ENCODE measurements at places on chromosomes 11 and 22. TPM values are rescaled to one million over a fixed set of nuclear protein-coding genes. Genes with fewer than 3 reads are reported as not detected.

Gene GRM5
- total RNA-seq, result 0.23 TPM

Gene OR8B8
- total RNA-seq, result not detected

Gene CABP4
- 2.2 TPM for total RNA-seq

Gene PGM2L1
- 11.5 TPM for total RNA-seq

Gene PARVA
- 151 TPM for total RNA-seq

Gene SNX15
- total RNA-seq, result 17.4 TPM

Gene PDE2A
- 33.0 TPM for total RNA-seq

Gene PAK1
- 31.0 TPM for total RNA-seq

Gene OR56A1
- not detected for total RNA-seq

Gene MS4A7
- 82.7 TPM for total RNA-seq

Gene OR51E2
- total RNA-seq, result 0.23 TPM

- no peak for DNase-seq
These were observed 7.3 kb upstream of the PAX6 start for GRCh38 chr11:31818425-31818755.

DNA sequence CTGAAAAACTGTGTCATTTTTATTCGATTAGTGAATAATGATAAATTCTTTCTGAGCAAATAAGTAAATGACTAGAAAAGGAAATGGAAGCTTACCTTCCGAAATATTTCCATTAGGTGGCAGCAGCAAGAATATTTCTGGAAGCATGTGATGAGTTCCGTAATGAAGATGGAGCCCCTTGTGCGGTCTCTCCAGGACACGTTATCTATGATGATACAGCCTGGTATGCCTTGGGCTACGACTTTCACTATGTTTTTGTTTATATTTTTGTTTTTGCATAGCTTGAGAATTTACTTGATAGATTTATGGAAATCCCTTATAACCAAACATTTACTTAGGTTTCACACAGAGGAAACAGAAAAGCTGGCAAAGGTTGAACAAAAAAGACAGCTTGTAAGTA is 25.7 kb downstream of the CASP5 start:
- DNase-seq, result no peak

DNA sequence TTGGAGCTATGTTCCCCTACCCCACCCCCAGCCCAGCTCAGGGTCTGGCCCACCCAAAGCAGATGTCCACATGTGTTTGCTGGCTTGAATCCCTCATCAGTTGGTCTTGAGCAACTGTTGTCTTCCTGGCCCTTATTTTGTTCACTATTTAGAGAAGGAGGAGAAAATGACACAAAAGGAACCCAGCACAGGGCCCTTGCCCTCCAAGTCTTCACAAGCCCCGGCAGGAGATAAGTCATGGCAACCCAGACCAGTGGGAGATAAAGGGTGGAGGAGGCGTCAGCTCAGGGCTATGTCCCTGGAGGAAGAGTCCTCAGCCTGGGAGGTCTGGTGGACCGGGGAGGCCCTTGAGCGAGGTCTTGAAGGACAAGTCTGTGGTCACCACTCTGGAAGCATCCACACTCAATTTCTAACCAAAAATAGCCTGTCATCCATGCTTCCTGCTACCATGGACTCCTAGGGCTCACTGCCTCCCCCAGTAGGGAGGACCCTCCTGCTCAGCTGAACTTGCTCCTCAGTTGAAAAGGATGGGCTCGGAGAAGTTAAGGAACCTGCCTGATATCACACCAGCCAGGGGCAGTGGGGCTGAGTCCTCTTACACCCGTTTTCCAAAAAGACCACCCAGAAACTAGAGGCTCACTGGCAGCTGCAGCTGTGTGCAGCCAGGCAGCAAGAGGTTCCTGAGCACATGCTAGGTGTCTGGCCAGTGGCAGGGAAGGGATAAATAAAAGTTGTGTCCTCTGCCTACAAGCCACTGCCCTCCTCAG is 1.8 kb upstream of the RAB3IL1 start:
- peak; percentile 85 for DNase-seq

DNA sequence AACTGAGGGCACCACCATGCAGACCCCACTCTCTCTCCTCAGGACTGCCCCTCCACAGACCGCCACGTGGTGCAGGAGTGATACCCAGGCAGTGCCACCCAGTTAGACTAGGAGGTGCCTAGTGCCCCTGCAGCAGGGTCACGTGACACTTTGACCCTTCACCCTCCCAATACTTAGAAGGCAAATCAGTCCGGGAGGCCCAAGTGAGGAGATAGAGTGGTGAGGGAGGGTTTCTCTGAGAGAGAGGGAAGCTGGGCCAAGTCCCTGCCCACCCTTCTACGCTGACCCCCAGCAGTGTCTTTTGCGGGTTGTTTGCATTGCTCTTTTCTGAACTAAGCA is 84.6 kb downstream of the BUD13 start:
- no peak for DNase-seq

- DNase-seq, result no peak
These were observed 15.9 kb downstream of the CYP2D6 start for GRCh38 chr22:42114721-42115120.

- DNase-seq, result no peak
These were observed 14.6 kb downstream of the POU2AF1 start for GRCh38 chr11:111364503-111364902.

GRCh38 chr11:43644621-43645299 is 35.8 kb upstream of the HSD17B12 start:
- no peak for DNase-seq

GRCh38 chr11:720642-721246 is 14.7 kb downstream of the EPS8L2 start:
- no peak for DNase-seq

- DNase-seq, result peak; percentile 51
These were observed 6.0 kb downstream of the KBTBD4 start for GRCh38 chr11:47572715-47573255.

DNA sequence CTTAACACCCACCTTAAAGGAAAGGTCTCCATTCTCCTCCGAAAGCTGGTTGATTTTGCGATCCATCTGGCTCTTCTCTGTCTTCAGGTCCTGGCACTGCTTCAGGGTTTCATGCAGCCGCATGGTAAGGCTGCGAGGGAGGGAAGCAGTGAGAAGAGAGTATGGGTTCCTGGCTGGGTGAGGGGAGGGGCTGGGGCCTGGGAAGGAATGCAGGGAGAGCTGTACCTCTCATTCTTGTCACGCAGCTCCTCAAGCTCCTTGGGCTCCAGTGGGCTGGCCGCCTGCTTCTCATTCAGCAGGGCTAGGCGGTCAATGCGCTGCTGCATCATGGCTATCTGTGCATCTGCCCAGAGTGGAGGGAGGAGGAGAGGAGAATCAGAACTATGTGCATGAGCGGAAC is 19.5 kb downstream of the IL18BP start:
- DNase-seq, result no peak

- DNase-seq, result no peak
These were observed 84.6 kb upstream of the PHOX2A start for GRCh38 chr11:72328366-72329224.

GRCh38 chr11:10032935-10033334 is 261.1 kb downstream of the SBF2 start:
- DNase-seq, result no peak

DNA sequence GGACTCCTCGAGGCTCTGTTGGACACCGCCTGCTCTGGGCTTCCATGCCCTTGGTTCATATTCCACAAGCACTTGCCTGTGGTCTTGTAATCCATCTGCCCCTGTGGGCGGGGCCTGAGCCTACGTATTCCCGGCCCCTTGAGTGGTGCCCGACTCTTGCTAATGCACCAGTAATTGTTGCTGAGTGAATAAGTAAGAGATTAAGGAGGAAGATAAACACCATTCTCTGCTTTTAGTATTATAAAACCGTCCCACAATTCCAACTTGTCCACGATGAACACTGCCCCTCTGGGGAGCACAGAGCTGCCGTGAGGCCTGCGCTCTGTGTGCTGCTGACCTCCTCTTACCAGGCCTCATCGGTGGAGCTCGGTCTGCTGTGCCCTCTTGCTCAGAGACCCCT is 50.3 kb downstream of the MICAL2 start:
- DNase-seq, result no peak

- no peak for DNase-seq
These were observed 15.3 kb downstream of the POU2AF2 start for GRCh38 chr11:111260811-111261210.

DNA sequence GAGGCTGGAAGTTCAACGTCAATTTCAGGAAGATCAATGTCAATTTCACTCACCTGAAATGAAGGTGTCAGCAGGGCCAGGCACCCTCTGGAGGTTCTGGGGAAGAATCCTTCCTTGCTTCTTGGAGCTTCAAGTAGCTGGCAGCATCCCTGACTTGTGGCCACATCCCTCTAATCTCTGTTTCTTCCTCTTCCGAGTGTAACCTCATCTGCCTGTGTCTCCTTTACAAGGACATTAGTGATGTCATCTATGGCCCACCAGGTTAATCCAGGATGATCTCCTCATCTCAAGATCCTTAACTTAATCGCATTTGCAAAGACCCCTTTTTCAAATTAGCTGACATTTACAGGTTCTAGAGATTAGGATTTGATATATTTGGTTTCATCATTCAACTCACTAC is 240.8 kb upstream of the MTNR1B start:
- no peak for DNase-seq

- no peak for DNase-seq
These were observed 5.6 kb upstream of the EEF1G start for GRCh38 chr11:62579252-62579651.

GRCh38 chr22:43479301-43479950 is 67.6 kb downstream of the MPPED1 start:
- DNase-seq, result peak; percentile 55

- DNase-seq, result no peak
These were observed 53.2 kb downstream of the OR4C6 start for GRCh38 chr11:55714982-55715888.

DNA sequence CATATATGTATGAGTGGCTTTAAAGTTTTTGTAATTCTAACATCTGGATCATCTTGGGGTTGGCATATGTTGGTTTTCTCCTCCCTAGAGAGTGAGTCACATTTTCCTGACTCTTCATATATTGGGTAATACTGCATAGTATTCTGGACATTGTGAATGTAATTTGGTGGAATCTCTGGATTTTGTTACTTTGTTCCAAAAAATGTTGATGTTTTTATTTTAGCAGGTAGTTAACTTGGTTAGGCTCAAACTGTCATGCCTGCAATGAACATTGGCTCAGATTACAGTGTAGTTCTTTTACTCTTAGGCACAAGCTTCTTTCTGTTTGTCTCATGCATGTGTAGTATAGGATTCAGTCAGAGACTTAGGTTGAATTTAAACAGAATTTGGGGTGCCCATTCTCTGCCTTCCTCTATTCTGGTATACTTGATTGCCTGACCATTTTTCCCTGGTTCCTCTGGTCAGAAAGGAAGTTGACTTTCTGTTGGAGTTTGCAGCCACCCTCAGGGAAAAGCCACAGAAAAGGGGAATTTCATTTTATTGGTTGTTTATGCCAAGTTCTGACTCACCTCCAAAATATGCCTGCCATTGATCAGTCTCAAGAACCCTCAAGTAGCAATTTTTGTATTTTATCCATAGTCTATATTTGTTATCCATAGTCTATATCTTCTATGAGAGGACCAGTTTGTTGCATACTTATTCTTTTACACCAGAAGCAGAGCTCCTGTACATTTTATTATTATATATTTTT is 151.7 kb downstream of the UVRAG start:
- DNase-seq, result no peak

DNA sequence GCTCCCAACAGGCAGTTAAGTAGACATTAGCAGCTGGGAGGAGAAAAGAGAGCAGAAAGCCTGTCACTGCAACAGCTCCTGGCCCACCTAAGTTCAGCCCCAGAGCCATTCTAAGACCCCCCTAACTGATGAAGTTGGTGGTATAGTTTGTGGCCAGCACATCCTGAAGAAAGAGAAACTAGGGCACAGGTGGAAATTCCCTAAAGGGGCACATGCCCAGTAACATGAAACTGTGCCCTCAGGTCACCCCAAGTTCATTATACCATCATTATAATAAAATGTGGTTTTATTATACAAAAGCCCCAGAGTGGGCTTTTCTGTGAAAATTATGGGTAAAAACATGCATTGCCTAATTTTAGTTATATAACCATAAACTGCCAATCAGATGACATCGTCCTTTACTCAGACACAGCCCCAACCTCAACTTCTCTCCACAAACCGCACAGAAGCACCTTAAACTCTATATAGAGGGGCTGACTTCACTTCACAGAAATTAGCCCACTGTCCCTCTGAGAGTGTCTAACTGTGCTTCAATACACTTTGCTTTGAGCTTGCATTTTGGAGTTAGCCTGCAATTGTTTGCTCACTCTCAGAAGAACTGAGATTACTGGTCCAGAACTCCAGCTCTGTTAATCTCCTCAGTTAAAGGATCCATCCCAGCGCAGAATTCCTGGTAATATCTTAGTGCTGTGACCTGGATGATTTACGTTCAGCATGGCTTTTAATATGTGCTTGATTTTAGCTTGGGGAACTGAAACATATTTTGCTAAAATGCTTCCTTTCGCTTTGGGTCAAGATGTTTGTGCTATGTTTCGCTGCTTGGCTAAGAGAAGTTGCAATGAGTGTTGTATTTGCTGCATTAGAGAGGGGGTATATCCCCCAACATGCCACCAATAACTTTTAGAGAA is 1.8 kb upstream of the APOL3 start:
- DNase-seq, result no peak

GRCh38 chr22:36795633-36796032 is 19.7 kb upstream of the IFT27 start:
- DNase-seq, result no peak

All from posterior vena cava (tissue), 2 donors.